IMR-90 (cell line): ENCODE measurements at places on chromosomes 3 and 15. TPM values are rescaled to one million over a fixed set of nuclear protein-coding genes. Genes with fewer than 3 reads are reported as not detected.
A peak's percentile ranks its signal among the peaks of the same experiment; 100 is the strongest.

DNA sequence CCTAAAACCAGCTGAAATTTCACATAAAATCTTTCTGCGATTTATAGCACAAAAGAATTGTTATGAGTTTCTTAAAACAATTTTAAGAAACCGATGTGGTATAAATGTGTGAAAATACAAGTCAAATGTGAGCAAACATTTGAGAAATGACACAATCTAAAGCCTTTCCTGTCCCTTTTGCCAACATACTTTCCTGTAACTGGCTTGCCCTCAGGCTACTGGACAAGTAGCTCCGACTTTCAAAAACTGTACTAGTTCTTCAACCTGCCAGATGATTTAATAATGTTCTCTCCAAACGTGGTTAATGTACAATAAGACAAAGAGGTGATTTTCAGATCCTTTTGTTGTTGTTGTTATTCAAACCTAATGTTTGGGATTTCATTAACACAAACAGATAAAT is 105.9 kb upstream of the ARHGEF26 start:
- no peak overlapping the region for H3K27ac ChIP-seq
- no peaks in the 10 kb centered on the region for H3K27me3 ChIP-seq
- no peaks in the 10 kb centered on the region for H3K4me1 ChIP-seq

GRCh38 chr3:190496859-190497258 is 17.0 kb upstream of the IL1RAP start:
- H3K4me1 ChIP-seq, result no peaks in the 10 kb centered on the region
- no peak for DNase-seq
- no peaks in the 10 kb centered on the region for H3K36me3 ChIP-seq
- no peak overlapping the region for H3K4me3 ChIP-seq

DNA sequence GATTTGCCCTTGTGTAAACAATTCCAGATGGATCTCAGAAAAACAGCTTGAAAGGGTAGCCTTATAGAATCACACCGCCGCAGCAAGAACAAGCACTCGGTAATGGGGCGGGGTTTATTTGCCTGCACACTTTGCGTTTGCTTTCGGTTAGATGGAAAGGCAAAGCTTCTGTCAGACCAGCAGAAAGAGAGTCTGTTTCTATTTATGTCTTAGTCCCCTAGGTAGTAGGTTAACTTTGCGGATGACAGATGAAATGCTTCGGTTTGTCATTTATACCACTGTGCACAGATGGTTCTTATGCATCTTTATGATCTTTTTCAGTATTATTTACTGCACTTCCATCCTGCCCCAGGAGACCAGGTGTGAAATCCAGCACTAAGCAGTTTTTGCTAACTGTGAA is 62.2 kb downstream of the PYDC2 start:
- H3K36me3 ChIP-seq, result no peaks in the 10 kb centered on the region
- H3K27ac ChIP-seq, result no peak overlapping the region
- no peaks in the 10 kb centered on the region for H3K27me3 ChIP-seq
- no peaks in the 10 kb centered on the region for H3K4me1 ChIP-seq

- no peak overlapping the region for H3K4me3 ChIP-seq
- H3K4me1 ChIP-seq, result peaks cover 17% of the 10 kb centered on the region
- H3K27ac ChIP-seq, result peak overlapping the region; percentile 54; the same call in 1 of the 2 replicates
- no peaks in the 10 kb centered on the region for H3K36me3 ChIP-seq
- DNase-seq, result no peak
Measured at GRCh38 chr15:77527831-77528231, 104.9 kb downstream of the LINGO1 start.

DNA sequence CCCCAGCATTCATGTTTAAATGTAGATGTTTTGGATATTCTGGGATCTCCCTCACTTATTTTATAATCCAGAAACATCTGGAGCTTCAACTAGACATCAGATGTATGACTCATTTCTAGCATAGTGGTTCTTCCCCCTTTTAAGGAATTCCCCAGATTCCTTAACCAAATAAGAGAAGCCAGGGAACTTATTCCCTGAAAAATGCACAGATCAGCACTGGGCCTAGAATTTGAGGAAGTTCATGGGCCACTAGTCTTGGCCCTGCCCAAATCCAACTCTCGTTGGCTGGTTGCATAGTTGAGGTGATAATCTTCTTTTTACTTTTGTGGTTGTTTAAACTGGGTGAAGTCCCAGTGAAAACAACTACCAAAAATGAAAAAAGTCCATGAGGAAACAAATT is 20.4 kb downstream of the RARRES1 start:
- H3K27me3 ChIP-seq, result no peaks in the 10 kb centered on the region
- peak overlapping the region; percentile 70 for H3K27ac ChIP-seq
- peaks cover 21% of the 10 kb centered on the region for H3K4me1 ChIP-seq
- H3K4me3 ChIP-seq, result no peak overlapping the region
- 0 out of 2 replicates have a peak, but pooled peaks cover 2% of the 10 kb centered on the region for H3K36me3 ChIP-seq

DNA sequence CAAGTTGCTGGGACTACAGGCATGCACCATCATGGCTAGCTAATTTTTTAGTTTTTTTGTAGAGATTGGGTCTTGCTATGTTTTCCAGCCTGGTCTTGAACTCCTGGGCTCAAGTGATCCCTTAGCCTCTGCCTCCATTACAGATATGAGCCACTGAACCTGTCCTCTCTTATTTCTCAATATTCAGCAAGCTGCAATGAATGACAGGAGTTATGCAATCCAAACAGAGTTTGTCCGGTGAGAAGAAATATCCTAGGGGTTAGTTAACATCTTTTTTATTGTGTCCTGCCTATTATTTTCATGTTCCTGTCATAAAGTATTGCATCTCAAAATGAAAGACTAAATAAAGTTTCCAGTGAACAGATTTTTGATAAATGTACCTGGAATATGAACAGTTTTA is 1161.4 kb downstream of the OTOL1 start:
- no peak overlapping the region for H3K4me3 ChIP-seq
- no peaks in the 10 kb centered on the region for H3K27me3 ChIP-seq
- H3K4me1 ChIP-seq, result no peaks in the 10 kb centered on the region
- DNase-seq, result no peak

DNA sequence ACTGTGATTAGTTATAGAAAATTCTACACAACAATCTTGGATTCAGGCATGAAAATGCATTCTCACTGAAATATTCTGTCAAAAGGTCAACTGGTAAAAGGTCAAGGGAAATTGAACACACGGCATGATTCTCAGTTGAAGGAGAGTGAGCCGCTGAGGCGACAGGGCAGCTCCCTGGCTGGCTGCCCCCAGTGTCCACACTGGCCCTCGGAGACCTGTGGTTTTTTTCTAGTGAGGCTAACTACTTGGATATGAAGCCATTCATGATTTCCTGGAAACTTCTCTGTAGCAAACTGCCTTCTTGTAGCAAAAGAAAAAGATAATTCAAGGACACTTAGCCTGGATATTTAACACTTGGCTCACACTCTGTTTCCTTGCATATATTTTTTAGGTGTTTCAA is 37.2 kb downstream of the AADACL2 start:
- no peaks in the 10 kb centered on the region for H3K27me3 ChIP-seq
- no peak for DNase-seq
- H3K4me1 ChIP-seq, result no peaks in the 10 kb centered on the region
- H3K27ac ChIP-seq, result no peak overlapping the region
- H3K4me3 ChIP-seq, result no peak overlapping the region
- no peaks in the 10 kb centered on the region for H3K36me3 ChIP-seq

GRCh38 chr3:49600781-49601180 is 46.5 kb downstream of the BSN start:
- no peaks in the 10 kb centered on the region for H3K36me3 ChIP-seq
- H3K27me3 ChIP-seq, result no peaks in the 10 kb centered on the region; the same call in 1 of the 2 replicates
- peak; percentile 18 for DNase-seq
- no peak overlapping the region for H3K27ac ChIP-seq
- peaks cover 5% of the 10 kb centered on the region; the same call in 1 of the 2 replicates for H3K4me1 ChIP-seq

DNA sequence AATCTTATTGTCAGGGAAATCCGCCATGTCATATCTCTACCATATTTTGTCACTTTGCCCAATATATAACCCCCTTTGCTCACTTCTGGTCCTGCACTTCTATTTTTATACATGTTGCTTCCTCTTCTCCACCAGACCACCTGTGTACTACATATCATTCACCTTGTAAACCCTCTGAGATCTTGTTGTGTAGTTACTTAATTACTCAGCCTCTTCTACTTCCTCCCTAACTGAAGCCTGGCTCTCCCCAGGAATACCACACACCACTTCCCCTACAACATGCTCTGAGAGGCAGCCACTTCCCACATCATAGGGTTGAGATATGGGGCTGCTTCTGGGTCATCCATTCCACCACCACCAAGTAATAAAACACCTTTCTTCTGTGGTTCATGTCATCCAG is 10.0 kb downstream of the HEXA start:
- no peaks in the 10 kb centered on the region for H3K27me3 ChIP-seq
- H3K27ac ChIP-seq, result no peak overlapping the region
- DNase-seq, result no peak
- no peaks in the 10 kb centered on the region; the same call in 1 of the 2 replicates for H3K36me3 ChIP-seq
- H3K4me1 ChIP-seq, result no peaks in the 10 kb centered on the region

DNA sequence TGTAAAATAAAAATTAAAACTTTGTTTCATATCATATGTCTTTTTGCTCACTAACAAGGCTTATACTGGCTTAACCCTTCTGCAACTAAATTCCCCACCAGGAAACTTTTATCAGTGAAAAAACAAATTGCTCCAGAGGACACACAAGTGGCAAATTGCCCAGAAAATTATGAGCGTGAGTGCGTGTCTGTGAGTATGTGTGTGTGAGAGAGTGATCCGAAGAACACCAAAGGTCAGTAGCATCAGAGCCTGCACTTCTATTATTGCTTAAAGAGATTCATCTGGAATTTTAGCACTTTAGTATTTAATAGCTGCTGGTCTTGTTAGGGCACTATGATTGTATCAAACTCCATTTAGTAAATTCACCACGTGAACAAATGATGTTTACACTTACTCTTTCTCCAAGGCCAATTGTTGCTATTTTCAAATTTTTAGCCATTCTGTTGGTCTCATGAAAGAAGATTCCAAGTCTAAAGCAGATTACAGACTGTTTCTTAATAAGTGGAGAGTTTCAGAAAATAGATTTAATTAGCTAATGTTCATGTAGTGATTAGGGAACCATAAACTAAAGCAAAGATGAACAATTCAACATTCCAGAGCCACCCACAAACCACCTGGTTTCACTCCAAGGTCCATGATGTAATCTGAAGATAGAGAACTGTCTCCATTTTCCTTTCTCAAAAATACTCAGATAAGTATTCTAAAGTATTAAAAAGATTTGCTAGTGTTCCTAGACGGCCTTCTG is 91.1 kb upstream of the IL12A start:
- H3K27ac ChIP-seq, result peak overlapping the region; percentile 10; the same call in 1 of the 2 replicates
- no peaks in the 10 kb centered on the region for H3K27me3 ChIP-seq
- DNase-seq, result peak; percentile 81
- peaks cover 11% of the 10 kb centered on the region for H3K4me1 ChIP-seq

GRCh38 chr3:63970631-63971475 is 52.4 kb downstream of the PSMD6 start:
- H3K27ac ChIP-seq, result no peak overlapping the region
- H3K4me1 ChIP-seq, result peaks cover 32% of the 10 kb centered on the region
- H3K27me3 ChIP-seq, result no peaks in the 10 kb centered on the region
- H3K36me3 ChIP-seq, result peaks cover 7% of the 10 kb centered on the region; the same call in 1 of the 2 replicates
- DNase-seq, result no peak

DNA sequence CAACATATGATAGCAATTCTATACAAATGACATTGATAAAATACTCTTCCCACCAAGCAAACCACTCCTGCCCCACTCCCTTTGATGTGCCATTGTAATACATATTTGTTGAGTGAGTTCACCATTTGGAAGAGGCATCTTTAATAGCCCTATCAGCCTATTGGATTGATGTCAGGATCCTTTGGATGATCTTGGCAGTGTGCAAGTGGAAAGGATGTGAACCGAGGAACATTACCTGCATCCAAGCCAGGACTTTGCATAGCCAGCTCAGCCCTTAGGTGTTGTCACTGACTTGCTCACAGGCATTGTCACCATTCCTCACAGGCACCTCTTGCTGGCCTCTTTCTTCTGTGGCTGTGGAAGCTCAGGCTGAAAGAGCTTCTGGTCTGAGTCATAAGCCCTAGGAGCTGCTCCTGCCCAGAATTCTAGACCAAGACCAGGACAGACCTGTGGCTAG is 16.5 kb upstream of the TIMP4 start:
- no peak overlapping the region for H3K4me3 ChIP-seq
- no peak overlapping the region for H3K27ac ChIP-seq
- peak; percentile 42 for DNase-seq
- H3K36me3 ChIP-seq, result no peaks in the 10 kb centered on the region
- no peaks in the 10 kb centered on the region for H3K27me3 ChIP-seq
- peaks cover 10% of the 10 kb centered on the region for H3K4me1 ChIP-seq

DNA sequence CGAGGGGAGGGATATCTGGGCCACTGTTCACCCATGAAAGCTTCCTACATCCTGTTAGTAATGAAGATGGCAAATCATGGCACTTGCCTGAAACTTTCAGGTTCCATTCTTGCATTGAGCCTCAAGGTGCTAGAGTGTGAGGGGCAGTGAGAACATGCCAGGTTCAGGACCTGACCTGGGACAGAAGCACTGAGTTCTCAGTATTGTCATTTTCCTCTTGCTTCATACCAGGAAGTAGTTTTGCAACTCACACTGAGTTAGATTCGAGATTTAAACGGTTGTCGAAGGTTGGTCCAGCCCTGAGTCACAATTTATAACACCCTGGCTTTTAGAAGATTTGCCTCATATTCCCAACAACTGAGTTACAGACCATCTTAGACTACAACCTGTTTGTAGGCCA is 11.8 kb upstream of the MEIS2 start:
- no peaks in the 10 kb centered on the region; the same call in 1 of the 2 replicates for H3K27me3 ChIP-seq
- H3K4me1 ChIP-seq, result no peaks in the 10 kb centered on the region; the same call in 1 of the 2 replicates
- no peaks in the 10 kb centered on the region for H3K36me3 ChIP-seq
- DNase-seq, result no peak
- no peak overlapping the region for H3K27ac ChIP-seq
- no peak overlapping the region for H3K4me3 ChIP-seq

GRCh38 chr3:61903931-61904657 is 342.7 kb downstream of the PTPRG start:
- H3K27me3 ChIP-seq, result no peaks in the 10 kb centered on the region
- peak; percentile 37 for DNase-seq
- H3K36me3 ChIP-seq, result no peaks in the 10 kb centered on the region
- H3K4me1 ChIP-seq, result peaks cover 2% of the 10 kb centered on the region; the same call in 1 of the 2 replicates

DNA sequence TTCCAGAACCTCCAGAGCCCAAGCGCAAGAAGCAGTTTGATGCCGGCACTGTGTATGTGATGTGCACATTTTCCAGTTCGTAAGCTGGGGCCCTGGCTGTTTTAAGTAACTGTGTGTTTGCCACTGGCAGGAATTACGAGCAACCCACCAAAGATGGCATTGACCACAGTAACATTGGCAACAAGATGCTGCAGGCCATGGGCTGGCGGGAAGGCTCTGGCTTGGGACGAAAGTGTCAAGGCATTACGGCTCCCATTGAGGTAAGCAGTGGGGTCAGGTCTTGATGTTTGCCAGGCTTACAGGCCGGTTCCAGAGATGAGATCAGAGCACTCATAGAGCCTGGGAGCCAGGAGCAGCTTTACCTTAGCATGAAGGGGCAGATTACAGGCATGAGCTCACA is 28.4 kb downstream of the RBM5 start:
- H3K36me3 ChIP-seq, result peaks cover 74% of the 10 kb centered on the region
- H3K4me1 ChIP-seq, result no peaks in the 10 kb centered on the region
- no peaks in the 10 kb centered on the region for H3K27me3 ChIP-seq
- H3K4me3 ChIP-seq, result no peak overlapping the region
- no peak for DNase-seq
- H3K27ac ChIP-seq, result no peak overlapping the region

The RLBP1 gene
- total RNA-seq, result not detected in 2 replicates

The LSAMP gene
- 7.9 and 8.1 TPM in 2 replicates for total RNA-seq

The QTRT2 gene
- total RNA-seq, result 15.6 and 20.3 TPM in 2 replicates

The FNDC3B gene
- total RNA-seq, result 128 and 150 TPM in 2 replicates

The KNG1 gene
- total RNA-seq, result not detected in 2 replicates
